Pancreas (tissue), 10 donors: ENCODE measurements at places on chromosomes 5 and 9. TPM values are rescaled to one million over a fixed set of nuclear protein-coding genes. Genes with fewer than 3 reads are reported as not detected.

RHOBTB3 gene
- total RNA-seq = 106 TPM

FAM221B gene
- total RNA-seq = not detected

DDX4 gene
- total RNA-seq = not detected

ERBIN gene
- 24.9 TPM for total RNA-seq

DNA sequence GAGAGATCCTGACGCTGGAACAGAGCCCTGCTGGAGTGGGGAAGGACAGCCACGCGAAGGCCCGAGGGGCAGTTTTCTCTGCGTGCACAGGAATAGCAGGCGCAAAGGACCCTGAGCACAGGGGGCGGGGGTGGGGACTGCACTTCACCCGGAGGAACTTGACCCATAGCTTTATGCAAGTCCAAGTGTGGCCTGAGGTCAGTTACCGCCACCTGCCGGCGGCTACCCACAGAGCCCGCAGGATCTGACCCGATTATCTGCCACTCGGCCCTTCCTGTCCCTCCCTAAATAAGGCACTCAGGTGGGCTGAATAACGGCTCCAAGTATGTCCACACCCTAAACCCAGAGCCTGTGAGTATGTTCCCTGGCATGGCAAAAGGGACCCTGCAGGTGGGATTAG is 65.4 kb upstream of the FCN1 start:
- no peaks in the 10 kb centered on the region for H3K27me3 ChIP-seq
- no peak overlapping the region for H3K27ac ChIP-seq
- no peaks in the 10 kb centered on the region for H3K4me1 ChIP-seq
- H3K36me3 ChIP-seq = no peaks in the 10 kb centered on the region
- peak; percentile 51 for DNase-seq

- H3K4me3 ChIP-seq = no peak overlapping the region
- DNase-seq = no peak
- H3K27me3 ChIP-seq = no peaks in the 10 kb centered on the region
- no peak overlapping the region for H3K27ac ChIP-seq
- no peaks in the 10 kb centered on the region for H3K36me3 ChIP-seq
- no peaks in the 10 kb centered on the region for H3K4me1 ChIP-seq
Observed at GRCh38 chr5:174310243-174310642, 264.7 kb downstream of the NSG2 start.

GRCh38 chr5:179348843-179349242 is 3.6 kb upstream of the ADAMTS2 start:
- no peak overlapping the region for H3K27ac ChIP-seq
- peaks cover 10% of the 10 kb centered on the region for H3K27me3 ChIP-seq
- H3K4me3 ChIP-seq = no peak overlapping the region
- DNase-seq = no peak
- H3K4me1 ChIP-seq = peaks cover 8% of the 10 kb centered on the region

DNA sequence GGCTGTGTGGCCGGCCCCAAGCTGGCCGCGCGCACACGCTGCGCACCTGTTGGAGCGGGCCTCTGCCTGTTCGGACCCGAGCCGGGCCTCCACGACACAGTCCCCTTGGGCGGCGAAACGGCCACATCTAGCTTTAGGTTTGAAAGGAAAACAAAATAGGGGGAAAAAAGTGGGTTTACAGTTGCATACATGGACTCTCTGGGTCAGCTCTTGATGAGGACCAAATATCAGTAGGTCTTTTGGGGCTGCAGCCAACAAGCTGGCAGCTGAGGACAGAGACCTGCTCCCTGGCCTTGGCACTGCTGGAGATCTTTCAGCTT is 20.7 kb downstream of the IGIP start:
- H3K4me3 ChIP-seq = no peak overlapping the region
- no peak overlapping the region for H3K27ac ChIP-seq
- no peaks in the 10 kb centered on the region for H3K27me3 ChIP-seq
- DNase-seq = no peak
- peaks cover 8% of the 10 kb centered on the region for H3K4me1 ChIP-seq

DNA sequence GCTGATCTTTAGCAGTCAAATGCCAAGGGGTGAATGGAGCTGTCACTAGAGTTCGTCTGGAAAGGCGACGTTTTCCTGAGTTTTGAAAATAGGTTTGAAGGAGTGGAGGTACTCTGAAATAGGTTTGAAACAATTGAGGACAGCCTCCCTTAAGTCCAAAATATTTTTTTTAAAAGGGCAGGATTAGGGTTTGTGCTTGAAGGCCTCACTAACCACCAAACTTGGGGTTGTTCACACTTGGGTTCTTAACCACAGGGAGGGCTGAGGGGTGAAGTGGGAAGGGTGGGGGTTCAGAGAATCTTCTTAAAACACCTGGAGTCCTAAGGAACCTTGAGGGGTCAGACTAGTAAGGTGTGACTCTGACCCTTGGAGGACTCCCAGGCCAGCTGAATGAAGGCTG is 3.5 kb upstream of the PCDH12 start:
- H3K27me3 ChIP-seq = no peaks in the 10 kb centered on the region
- no peaks in the 10 kb centered on the region for H3K36me3 ChIP-seq
- DNase-seq = no peak
- no peak overlapping the region for H3K27ac ChIP-seq

DNA sequence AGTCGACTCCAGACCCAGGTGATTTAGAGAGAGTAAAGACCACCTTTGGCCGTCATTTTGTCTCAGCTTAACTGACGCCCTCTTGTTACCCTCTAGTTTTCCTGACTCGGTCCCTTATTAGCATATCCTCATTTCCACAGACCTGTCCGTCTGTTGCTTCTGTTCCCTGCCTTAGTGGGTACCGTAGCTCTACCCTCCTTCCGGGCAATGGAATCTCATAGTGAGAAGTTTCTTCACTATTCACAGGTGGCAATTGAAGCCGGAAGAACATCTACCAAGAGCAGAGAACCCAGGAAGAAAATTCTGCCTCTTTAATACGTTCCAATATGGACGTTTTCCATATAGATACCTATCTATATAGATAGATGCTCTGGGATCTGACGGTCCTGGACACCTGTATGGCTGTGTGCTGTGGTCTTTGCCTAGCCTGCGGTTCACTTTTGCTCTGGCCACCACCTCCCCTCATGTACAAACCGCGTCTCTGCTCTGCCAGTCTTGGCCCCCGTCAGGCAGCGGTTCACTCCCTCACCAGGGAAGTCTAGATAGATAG is 652 bp upstream of the TMEM161B start:
- peak overlapping the region; percentile 87 for H3K4me3 ChIP-seq
- H3K27ac ChIP-seq = peak overlapping the region; percentile 42
- H3K4me1 ChIP-seq = peaks cover 7% of the 10 kb centered on the region
- H3K36me3 ChIP-seq = no peaks in the 10 kb centered on the region
- H3K27me3 ChIP-seq = no peaks in the 10 kb centered on the region
- no peak for DNase-seq
